Adipocyte (in vitro differentiated cells): ENCODE measurements at places on chromosomes 6 and 20.
A peak's percentile ranks its signal among the peaks of the same experiment; 100 is the strongest.

GRCh38 chr6:83151114-83151513, 42.0 kb downstream of the PGM3 start:
- DNase-seq = peak; percentile 23

- DNase-seq = peak; percentile 92
Measured at GRCh38 chr6:170405311-170405975, 98.9 kb downstream of the FAM120B start.

- peak; percentile 46 for DNase-seq
Measured at GRCh38 chr6:147381712-147382111, 126.8 kb upstream of the SAMD5 start.

DNA sequence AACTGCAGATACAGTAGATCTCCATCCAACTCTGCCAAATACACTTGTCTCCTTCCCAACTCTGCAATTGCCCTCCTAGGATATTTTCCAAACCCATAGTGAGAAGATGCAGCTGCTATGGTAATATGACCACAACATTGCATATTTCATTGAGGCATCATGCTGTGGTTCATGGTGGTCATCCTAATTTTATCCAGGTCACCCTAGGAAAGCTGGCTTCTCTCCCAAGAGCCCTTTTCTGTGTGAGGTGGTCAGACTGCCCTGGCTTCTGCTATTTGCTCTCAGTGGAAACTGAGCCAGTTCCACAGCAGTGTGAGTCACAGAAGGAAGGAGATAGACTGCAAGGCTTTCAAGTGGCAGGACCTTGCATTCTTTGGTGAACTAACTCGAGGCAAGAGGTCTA, 5.5 kb downstream of the OGFRL1 start:
- DNase-seq = peak; percentile 74

DNA sequence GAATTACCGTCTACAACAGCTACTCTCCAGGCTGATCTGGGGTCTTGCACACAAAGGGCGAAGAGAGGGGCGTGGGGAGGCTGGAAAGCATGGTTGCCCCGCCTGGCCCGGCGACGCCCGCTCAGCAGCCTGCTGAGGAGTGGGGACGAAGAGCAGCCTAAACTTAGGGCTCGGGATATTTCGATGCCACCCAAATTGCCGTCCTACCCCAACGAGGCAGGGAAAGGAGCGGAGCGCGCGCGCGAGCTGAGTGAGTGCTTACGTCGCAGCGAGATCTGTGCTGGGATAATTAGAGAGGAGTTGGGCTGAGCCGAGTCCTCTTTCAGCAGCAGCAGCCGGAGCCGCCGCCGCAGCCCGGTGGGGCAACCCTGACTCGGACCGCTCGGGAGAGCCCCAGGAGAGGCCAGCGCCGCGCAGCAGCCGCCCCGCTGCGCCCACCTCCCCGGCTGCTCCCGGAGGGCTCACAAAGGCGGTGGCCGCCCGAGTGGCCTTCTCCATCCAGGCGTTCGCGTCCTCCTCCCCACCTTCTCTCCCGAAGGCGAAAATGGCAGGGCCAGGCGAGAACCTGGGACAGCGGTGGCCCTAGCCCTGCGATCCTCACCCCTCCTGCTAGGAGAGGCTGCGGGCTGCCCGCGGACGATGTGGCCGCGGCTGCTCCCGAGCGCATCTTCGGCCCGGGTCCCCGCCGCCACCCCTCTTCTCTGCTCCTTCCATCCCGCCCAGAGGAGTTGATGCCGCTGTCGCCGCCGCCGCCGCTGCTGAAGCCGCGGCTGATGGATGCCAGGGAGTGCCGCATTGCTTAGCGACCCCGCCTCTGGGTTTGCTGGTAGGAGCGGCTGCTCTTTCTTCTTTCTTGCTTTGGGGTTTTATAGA, at the start of gene CLVS2:
Gene CLVS2 (plus strand): TSS at position 315 of the 873 bp plus-strand sequence. CDS start 1,543 bp downstream, outside the sequence.
- peak; percentile 13 for DNase-seq

GRCh38 chr20:23774081-23774480, 23.3 kb upstream of the CST1 start:
- no peak for DNase-seq

GRCh38 chr6:116251568-116252384, 2.1 kb downstream of the TSPYL4 start:
- peak; percentile 79 for DNase-seq

DNA sequence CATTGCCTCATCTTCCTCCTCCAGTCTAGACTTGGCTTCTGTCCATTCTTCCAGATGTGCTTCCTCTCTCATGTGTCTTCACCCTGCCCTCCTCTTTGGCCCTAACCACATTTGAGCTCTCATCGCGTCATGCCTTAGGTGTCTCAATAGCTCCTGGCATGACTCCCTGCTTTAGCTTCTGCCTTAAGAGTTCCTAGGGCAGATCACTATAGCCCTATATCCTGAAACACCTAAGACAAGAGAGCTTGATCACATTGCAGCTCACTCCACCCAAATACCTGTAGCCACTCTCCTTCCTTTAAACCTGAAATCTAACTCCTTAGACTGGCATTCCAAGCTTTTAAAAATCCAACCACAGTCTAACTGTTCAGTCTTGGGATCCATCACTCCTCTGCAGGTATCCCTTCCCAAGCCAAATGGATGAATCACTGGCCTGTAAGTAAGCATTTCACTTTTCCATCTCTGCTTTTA, 69.0 kb upstream of the STXBP5 start:
- DNase-seq = peak; percentile 39

DNA sequence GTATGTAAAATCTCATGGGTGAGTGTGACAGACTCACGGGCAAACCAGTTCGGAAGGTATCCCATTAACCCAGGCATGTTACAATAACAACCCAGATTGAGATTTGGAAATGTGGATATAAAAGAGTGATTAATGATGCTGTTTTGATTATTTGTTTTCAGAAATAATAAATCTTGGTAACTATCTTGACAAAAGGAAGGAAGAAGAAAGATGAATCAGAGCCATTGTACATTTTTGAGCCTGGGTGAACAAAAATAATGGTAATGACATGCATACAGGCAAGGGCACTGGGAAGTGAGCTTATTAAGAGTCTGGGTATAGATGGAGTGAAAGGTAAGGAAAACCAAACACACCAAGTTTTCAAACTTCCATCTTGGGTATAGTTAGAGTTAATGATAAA, 862.0 kb downstream of the PHF3 start:
- no peak for DNase-seq

GRCh38 chr6:45685076-45685475, 307.3 kb upstream of the SUPT3H start:
- no peak for DNase-seq

GRCh38 chr6:26129656-26130055, 42.4 kb downstream of the HFE start:
- DNase-seq = peak; percentile 46

DNA sequence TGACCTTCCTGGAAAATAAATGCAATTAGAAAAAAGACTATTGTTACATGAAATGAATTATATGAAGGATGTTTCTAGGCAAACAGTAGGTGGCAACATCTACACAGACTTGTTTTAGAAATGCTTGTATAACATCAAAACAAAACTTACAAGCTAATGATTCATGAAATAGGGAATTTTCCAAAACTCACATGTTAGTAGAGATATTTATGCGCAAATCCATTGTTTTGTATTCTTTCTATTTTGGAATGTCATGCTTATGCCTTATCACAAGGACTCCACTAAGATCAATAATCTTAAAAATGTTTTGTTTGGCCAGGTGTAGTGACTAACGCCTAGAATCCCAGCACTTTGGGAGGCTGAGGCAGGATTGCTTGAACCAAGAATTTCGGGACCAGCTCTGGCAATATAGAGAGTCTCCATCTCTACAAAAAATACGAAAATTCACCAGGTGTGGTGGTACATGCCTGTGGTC, 32.3 kb upstream of the LGSN start:
- peak; percentile 62 for DNase-seq

DNA sequence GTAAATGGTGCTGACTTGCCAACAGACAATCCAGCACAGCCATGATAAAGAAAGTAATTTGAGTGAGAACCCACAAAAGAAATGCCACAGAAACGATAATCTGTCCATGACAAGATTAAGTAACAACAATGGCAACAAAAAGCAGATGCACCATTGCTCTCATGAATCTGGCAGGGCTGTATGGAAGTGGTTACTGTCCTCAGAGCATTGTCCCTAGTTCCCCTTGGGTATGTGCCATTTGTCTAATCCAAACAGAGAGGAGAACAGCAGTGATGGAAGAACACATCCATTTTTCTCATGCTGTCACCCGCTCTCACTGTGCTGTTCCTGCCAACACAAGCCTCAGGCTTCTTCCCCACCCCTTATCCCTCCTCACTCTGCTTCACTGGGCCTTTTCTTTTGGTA, 65.8 kb downstream of the REV3L start:
- DNase-seq = peak; percentile 31

DNA sequence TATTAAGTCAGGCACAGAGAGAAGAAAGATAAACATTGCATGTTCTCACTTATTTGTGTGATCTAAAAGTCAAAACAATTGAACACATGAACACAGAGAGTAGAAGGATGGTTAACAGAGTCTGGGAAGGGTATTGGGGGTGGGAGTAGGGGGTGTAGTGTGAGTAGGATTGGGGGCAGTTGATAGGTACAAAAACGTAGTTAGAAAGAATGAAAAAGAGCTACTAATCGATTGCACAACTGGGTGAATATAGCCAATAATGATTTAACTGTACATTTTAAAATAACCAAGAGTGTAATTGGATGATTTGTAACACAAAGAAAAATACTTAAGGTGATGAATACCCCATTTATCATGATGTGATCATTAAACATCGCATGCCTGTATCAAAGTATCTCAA, 333.3 kb downstream of the HAO1 start:
- no peak for DNase-seq

- no peak for DNase-seq
Measured at GRCh38 chr20:2754424-2754823, 46.0 kb downstream of the CPXM1 start.

- DNase-seq = no peak
Measured at GRCh38 chr6:79416931-79417330, 120.3 kb downstream of the LCA5 start.

GRCh38 chr20:13101276-13101675, 92.5 kb downstream of the SPTLC3 start:
- DNase-seq = no peak

GRCh38 chr6:16377470-16377869, 139.1 kb downstream of the GMPR start:
- DNase-seq = no peak

DNA sequence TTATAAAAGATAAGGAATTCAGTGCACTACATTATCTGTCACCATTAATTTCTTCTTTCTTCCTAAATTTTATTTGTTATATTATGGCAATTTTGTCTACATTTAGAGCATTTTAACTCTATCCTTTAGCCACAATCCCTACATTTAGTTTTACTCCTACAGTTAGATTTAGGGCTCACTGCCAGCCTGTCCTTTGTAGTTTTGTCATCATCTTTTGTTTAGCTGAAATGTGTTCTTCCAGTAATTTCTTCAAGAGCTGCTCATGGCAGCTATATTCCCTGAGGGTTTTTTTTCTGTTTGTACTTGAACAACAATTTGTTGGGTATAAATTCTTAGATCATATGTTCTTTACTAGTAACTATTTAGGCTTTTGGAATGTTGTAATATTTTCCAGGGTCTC, 72.7 kb upstream of the B3GAT2 start:
- no peak for DNase-seq

DNA sequence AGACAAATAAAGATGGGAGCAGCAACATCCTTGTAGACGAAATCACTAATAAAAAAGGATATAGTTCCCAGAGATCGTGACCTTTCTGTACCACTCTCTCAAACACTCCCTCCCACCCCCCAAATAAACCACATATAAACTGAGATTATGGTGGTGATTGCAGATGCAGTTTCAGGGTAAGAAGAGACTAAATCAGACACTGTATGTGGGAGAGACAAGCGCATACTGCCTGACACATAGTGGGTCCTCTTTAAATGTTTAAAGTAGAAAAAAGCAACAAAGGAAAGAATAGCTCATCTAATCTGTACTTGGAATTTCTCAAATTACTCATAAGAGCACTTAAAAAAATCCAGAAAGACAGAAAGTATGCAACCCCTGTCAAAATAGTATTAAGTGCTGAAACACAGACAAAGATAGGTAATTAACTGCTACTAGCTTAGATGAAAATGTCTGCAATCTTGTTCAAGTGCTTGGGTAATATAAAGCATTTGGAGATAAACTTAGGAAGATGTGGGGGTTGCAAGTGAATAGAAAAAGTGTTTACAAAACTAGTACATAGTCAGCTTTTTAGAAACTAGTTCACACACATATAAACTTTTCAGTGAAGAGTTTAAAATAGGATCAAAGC, 151.6 kb downstream of the BACH2 start:
- no peak for DNase-seq

GRCh38 chr6:158955255-158955654, 44.7 kb downstream of the RSPH3 start:
- DNase-seq = no peak

GRCh38 chr6:98477231-98477630, 357.1 kb upstream of the POU3F2 start:
- no peak for DNase-seq

DNA sequence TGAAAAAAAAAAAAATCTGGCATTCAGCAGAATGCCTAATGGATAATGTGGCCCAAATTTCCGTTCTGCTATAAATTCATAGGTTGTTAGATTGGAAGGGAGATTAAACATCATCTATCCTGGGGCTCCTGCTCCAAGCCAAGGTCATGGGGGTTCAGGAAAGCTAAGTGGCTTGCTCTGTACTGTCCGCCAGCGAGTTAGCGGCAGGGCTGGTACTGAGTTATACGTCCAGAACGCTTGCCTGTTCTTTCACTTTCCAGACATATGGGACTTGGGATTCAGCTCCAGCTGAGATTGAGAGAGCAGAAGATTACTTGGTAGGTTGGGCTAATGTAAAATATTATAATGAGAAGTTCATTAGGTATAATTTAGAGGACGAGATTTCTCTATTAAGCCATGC, 858 bp downstream of the RWDD1 start:
- DNase-seq = peak; percentile 80

- DNase-seq = no peak
Measured at GRCh38 chr6:158680481-158680880, 30.6 kb downstream of the SYTL3 start.

DNA sequence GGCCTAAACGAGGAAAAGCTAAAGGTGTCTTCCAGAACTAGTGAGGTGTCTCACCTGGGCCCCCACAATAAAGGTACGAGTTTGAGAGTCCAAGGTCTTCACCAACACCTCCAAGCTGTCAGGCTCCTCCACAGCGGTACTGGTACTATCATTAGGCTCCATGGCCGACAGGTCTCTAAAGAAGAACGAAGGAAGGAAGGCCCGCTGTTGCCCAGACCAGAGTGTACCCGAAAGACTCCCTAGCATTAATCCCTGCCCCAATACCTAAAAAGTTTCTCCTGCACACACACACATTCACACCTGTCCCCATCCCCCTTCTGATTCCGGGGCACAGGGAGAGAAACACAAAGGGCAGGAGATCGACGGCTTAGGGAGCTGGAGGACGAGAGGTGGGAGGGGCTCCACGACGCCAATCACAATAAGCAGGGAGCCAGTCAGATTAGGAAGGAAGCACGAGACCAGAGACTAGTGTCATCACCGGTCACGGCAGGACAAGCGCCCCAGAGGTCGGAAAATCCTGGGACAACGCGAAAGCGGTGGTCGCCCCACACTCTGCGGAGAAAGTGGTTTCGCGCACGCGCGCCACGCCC, 764 bp downstream of the BAG6 start:
- peak; percentile 86 for DNase-seq
